Hematopoietic multipotent progenitor cell treated with erythropoietin and hydrocortisone succinate and interleukin-3 and kit ligand, for 6 days (in vitro differentiated cells): ENCODE measurements at places on chromosomes 4 and X.

DNA sequence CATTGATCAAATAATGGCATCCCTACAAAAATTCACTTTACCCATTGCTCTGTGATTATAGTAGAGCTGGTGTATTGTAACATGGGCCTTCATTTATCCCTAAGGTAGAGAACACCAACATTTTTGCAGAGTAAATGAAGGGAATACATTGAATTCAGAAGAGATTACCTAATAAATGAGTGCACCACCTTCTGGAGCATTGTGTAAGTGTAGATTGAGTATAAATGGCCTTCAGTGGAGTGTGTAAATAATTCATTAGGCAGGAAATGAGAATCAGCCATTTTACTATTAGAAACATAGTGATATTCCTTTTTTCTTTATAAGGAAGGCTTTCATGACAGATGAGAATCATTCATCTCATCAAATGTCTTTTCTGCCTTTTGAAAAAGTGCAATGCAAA is 155.8 kb downstream of the FAM47B start:
- DNase-seq = no peak

DNA sequence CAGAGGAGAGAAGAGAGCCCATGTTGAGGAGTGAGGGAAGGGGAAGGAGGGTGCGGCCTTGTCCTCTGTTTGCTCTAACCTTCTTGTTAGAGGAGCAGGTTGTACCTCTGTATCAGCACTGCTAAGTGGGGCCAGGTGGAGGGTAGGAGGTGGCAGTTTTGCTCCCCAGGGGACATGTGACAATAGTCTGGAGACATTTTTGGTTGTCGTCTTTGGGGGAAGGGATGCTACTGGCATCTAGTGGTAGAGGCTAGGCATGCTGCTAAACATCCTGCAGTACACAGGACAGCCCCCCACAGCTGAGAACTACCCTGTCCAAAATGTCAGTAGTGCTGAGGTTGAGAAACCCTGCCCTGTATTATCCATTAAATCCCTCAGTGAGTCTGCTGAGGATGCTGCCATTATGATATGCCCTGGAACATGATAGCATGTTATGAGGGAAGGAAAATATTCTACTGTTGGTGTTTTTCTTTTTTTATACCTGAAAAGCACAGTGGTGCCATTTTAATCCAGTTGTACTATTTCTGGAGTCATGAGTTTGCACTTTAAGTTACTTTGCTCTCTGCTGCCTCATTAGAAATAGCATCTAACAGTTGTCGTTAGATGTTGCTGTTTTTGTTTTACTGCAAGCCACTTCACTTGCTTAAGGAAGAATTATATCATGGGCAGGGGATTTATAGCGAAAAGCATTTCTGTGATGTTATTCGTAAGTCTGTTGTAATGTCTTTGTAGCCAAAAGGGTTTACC is 90.6 kb downstream of the LRP2BP start:
- peak; percentile 51 for DNase-seq

GRCh38 chrX:7987160-7988012 is 60.2 kb upstream of the PNPLA4 start:
- DNase-seq = peak; percentile 43

GRCh38 chr4:143643399-143643798 is 57.1 kb downstream of the FREM3 start:
- no peak for DNase-seq

GRCh38 chr4:164606478-164606877 is 147.5 kb upstream of the SMIM31 start:
- no peak for DNase-seq

DNA sequence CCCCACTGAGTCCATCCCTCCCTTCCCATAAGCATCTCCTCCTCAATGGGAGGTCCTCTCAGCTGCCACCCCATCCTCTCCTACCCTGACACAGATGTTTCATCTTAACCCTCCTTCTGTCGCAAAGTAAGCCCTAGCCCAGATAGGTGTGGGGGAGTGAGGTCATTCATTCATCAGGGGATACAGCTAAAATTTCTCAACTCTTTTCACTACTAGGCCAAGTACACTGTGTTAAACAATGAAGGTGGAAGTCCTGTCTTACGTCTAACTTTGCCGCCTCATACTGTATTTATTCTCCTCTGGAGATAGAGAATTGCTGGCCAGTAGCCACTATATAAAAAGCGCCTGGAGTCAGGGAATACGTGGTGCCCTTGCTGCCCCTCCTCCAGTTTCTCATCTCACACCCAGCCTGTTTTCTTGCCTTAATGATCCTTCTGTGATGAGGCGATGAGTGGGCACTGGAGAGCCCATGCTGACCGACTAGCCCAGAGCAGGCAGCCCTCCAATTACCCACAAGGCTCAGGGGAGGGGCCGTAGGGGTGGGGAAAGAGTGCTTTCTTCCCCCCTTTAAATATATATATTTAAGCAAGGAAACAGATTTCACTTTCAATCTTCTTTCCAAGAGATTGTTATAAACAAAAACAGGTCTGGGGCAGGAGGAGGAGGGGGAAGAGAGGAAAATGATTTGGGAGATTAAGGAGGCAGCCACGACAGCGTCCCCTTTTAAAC is 149.5 kb downstream of the PJA1 start:
- DNase-seq = no peak

DNA sequence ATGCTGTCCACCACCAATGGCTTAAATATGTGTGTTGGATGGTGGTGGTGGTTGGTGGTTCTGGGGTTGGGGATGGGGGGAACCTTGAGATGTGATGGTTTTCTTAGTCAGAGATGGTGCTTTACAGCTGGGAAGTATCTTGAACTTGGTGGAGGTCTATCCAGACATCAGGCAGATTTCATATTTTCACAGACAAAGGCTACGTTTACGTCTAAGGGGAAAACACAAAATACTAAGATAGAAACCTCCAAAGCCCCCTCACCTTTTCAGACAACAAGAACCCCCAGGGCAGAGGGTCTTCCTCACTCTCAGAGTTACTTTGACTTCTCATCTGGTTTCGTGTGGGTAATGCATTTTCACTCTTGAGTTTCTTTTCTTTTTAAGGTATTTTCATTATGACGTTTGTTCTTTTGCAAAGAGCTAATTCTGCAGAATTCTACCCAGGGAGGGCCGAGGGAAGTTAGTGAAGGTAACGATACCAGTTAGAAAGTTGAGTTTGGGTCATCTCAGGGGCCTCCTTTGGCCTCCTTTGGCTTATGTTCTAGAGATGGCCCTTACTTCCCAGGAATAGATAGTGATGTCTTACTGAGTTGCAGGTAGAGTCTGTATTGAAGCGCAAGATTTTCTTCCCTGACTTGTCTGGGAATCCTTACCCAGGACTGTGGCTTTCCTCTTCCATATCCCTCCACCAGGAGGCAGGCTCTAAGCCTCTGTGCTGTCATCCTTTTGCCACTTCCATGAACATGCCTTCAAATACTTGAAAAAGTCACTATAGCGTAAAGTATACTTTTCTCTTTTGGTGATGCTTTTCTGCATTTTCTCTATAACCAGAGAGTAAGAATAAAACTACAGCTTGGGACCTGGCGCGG is 31.9 kb downstream of the RHOH start:
- DNase-seq = no peak

DNA sequence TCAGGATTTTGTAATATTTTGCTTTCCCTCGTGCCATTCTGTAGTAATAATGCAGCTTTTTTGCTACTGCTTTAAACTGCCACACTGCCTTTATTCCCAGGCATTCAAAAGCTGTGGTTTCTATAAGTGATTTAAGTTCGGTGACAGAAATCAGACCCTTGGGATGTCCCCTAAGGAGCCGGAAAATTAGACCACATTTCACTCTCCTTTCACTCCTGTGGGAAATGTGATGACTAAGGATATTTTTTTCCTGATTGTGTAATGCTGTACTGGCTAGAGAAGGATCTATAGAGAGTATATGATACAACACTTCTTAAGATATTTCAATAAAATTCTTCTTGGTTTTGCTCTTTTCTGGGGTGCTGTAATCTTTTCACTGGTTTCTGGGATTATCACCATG is 24.4 kb downstream of the UGT2A3 start:
- DNase-seq = no peak

GRCh38 chr4:41214825-41215146 is 444 bp upstream of the APBB2 start:
- DNase-seq = peak; percentile 4

GRCh38 chrX:9340598-9341290 is 124.1 kb upstream of the TBL1X start:
- peak; percentile 59 for DNase-seq

GRCh38 chr4:3059943-3060342 is 14.4 kb downstream of the HTT-AS start:
- no peak for DNase-seq

- no peak for DNase-seq
Measured at GRCh38 chr4:99979872-99980271, 29.8 kb upstream of the H2AZ1 start.
